NB4 (cell line): ENCODE measurements at places on chromosomes 2 and 18.

DNA sequence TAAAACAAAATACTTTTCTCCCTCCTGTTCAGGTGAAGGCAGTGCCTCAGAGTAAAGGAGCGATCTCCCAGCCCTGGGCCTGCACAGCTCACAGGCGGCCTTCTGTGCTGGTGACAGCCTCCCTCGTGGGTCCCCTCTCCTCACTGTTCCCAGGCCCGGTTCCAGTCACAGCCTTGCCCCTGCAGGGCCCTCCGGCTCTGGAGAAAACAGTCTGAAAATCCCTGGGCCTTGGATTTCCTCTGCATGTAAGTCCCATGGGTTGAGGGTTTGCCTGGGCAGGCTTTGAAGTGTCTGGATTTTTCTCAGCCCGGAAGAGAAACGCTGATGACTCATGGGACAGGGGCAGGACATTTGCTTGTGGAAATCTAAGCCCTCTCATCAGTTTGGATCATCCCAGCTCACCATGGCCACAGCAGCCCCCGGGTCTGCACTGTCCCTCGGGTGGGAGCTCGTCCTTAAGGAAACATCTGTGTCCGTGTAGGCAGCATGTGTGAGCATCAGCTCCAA is 186.1 kb upstream of the RAB12 start:
- no peak for DNase-seq

GRCh38 chr2:68469935-68470334 is 2.5 kb downstream of the APLF start:
- DNase-seq: no peak

GRCh38 chr18:73947180-73947921 is 200.3 kb downstream of the FBXO15 start:
- no peak for DNase-seq

DNA sequence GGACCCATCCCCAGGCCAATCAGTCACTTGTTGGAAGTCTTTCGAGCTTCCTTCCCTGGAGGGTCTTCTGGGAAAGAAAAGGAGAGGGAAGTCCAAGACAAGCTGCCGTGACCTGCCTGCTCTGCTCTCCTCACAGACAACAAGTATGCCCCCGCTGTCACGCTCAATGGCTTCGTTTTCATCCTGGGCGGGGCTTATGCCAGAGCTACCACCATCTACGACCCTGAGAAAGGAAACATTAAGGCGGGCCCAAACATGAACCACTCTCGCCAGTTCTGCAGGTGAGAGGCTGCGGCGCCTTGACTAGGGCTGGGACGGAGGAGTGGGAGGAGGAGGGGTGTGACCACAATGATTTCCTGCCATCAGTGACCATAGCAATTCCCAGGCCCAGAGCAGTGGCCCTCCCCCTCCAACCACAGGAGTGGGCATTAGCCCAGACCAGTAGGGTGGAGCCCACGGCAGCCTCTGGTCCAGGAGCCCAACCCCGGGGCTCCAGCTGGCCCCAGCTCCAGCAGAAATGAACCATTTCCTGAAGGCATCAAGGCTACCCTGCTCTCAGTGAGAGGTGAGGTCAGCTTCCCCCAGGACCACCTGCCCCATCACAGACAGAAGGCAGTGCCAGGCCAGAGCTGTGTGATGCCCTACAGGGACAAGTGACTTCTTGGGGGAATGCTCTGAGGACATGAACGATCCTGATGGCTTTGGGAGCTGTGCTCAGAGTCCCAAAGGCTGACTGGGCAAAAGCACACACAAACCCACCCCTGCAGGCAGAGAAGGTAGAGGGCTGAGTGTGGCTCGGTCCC is 223.1 kb downstream of the ATAD2B start:
- no peak for DNase-seq

GRCh38 chr2:96198921-96199320 is 9.7 kb downstream of the STARD7 start:
- DNase-seq: no peak

GRCh38 chr2:128565441-128565840 is 246.8 kb upstream of the HS6ST1 start:
- DNase-seq: no peak

DNA sequence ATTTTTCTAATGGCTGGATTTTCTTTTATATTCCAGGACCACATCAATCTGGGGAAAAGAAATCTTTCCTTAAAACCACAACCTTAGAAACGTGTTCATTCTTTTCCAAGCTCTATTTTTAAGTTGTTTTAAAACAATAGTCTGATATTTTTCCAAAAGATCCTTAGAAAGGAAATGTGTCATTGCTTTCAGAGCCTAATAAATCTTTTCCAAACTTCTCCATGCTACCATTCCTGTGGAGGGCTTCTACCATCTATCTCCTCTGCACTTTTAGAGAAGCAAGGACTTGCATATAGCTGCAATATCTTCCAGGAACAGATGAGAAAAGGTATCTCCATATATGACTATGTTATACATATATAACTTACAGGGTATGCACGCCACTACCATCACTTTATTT is 21.2 kb downstream of the WDFY1 start:
- no peak for DNase-seq

DNA sequence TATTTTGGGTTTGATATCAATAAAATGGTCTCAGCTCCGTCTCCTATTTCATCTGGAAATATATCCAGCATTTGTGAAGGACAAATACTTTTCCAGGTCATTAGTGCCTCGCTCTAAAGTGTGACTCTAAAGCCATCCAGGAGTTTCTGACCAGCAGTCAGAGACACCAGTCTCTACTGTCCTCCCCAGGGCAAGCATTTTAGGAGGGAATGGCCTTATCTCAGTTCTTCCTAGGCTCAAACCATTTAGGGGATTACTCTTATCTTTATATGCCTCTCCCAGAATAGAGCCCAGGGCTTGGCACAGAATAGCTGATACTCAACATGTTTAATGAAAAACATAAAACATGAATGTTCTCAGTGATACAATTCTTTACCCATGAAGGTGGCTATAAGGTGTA is 187.6 kb downstream of the NAPG start:
- DNase-seq: no peak

GRCh38 chr2:217951521-217952247 is 51.1 kb downstream of the TNS1 start:
- no peak for DNase-seq

GRCh38 chr2:134712736-134713135 is 6.1 kb downstream of the TMEM163 start:
- DNase-seq: no peak

GRCh38 chr2:31962757-31963361 is 47.9 kb downstream of the MEMO1 start:
- DNase-seq: no peak

GRCh38 chr2:8857709-8858108 is 20.3 kb upstream of the KIDINS220 start:
- DNase-seq: no peak

DNA sequence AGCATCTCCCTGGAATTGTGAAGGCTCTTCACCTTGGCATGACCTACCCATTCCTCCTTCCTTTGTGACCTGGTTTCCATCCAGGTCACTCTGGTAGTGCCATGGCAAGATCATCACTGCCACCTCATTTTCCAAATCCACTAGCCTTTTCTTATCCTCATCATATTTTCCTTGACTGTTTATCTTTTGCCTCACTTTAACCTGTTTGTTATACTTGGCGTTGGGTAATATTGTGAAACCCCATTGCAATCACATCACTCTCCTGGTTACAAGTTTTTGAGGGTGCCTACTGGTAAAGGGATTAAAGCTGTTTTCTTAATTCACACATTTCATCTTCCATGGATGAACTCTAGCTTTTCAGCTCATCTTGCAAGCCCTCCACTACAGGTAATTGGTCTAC is 39.1 kb upstream of the IGFBP2 start:
- no peak for DNase-seq

- DNase-seq: no peak
Observed at GRCh38 chr18:56921896-56922480, 224.9 kb upstream of the BOD1L2 start.

- no peak for DNase-seq
Observed at GRCh38 chr2:23561088-23561487, 176.1 kb downstream of the KLHL29 start.

DNA sequence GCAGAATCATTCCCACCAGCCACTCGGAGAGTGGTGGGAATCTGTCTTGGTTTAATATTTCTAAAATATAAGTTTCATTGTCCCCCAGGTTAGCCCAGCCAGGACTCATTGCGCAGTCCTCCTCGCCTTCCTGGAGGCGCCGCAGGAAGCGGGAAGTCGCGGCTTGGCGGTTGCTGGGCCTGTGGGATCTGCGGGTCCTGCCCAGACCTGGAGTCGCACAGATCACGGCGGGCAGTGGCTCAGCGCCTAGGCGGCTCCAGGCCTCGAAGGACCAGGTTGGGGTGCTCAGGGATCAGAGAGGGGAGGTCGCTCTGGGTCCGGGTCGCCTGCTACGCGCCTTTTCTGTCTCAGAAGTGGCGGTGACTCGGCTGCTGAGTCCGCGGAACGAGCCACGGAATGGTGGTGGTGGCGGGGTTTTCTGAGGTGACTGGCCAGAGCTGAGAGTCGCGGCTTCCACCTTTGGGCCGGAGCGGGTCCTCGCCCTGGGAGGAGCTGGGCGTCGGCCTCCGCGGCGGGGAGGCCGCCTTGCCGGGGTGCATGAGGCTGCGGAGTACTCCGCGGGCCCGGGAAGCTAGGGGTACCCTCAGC is 2.6 kb downstream of the HOXD3 start:
- no peak for DNase-seq

GRCh38 chr2:112317303-112318158 is 42.1 kb downstream of the ZC3H6 start:
- DNase-seq: no peak

DNA sequence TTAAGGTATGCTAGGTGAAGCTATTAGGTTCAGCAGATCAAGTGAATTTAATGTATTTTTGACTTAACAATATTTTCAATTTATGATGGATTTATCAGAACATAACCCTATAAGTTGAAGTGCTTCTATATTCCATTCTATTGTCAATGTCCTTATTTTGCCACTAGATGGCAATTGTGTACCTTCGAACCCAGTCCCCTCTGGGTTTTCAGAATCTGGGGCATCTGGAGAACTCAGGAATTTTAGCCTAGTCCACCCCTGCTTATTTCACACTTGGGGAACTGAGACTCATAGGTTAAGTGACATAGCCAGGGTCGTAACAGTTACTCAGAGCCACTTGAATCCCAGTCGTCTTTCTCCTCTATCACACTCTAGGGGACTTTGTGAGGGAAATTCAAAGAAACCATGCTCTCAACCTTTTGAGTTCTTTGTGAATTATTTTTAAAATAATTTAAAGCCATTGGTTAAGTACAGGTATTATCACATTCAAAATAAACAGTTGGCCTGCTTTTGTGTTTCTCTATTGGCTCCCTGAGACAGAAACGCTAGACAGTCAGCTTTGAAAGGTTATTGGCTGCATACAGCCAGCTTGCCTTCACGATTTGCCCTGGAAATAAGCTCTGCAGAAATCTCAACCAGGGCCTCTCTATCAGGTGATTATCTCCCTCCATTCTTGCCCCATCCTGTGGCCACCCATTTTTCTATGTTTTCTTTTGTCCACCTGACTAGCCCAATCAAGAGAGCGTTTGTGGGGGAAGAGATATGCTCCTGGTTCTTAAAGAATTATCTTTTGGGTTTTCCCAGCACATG is 145.0 kb downstream of the TTC27 start:
- peak; percentile 45 for DNase-seq

- no peak for DNase-seq
Observed at GRCh38 chr2:2557475-2557874, 226.4 kb upstream of the MYT1L start.

DNA sequence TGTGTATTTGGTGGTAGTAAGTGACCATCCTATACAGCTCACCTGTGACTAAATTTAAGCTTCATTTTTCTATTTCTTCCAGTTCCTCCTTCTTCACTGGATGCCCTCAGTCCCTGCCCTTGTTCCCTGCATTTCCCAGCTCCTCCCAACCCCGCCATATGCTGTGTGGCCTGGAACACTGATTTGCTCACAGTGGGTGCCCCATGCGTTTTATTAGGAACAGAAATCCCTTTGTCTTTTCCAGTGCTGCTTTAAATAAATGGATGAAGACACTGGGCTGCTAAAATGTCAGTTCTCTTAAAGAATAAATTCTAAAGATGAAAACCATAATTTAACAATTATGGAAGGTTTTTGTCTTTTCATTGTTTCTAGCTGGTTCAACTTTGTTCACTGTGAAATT is 477.3 kb downstream of the DCDC2C start:
- no peak for DNase-seq

DNA sequence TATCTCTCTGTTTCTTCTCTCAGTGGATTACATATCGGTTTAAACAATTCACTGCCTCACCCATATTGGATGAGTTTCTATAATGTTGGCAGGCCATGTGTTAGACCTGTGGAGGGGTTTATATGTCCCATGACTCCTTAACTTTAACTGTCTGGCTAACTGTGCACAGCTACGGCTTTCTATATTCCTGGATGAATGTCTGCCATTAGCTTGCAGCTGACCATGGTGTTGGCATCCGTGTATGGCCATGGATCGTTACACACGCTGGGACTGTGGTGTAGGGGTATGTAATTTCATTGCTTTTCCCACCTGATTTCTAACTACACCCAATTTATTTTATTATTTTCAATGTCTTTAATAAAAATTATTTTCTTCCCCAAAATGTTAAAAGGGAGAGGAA is 3.3 kb upstream of the TANC1 start:
- no peak for DNase-seq

GRCh38 chr2:227204452-227204851 is 40.0 kb downstream of the COL4A3 start:
- no peak for DNase-seq

GRCh38 chr2:143936848-143937722 is 582.8 kb downstream of the ZEB2 start:
- DNase-seq: peak; percentile 71

DNA sequence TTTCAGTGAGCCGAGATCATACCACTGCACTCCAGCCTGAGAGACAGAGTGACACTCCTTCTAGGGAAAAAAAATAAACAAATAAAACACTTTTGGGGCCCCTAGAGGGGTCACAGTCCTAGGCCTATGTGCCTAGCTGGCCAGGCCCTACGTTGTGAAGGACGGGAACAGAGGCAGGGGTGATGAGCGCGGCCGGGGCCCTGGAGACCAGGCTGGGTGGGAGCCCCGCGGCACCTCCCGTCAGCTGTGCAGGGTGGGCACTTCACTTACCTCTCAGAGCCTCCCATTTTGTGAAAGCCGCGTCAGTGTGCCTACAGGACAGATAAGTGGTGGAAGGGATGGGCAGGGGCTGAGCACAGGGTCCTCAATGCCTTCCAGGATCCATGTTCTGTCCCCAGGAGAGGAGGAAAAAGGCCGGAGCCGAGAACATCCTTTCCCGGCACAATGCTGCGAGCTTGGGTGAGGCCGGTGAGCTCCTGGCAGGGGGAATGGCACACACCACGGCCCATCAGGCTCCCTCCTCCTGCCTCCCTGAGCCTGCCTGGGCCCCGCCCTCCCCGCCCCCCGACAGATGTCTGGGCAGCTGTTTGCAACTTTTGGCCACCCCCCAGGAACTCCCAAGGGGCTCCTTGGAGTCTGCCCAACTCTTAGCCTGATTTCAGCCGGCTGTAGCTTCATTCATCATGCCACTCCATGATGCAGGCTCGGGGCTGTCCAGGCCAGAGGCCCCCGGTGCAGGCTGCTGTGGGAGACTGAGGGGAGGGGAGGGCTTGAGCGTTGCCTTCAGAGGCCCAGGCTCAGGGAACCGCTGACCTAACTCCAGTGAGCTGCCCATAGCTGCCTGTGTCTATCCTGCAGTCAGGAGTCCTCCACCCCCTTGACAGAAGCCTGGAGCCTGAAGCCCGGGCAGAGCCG is 196.5 kb downstream of the TFCP2L1 start:
- no peak for DNase-seq

- peak; percentile 46 for DNase-seq
Observed at GRCh38 chr2:126749537-126749936, 93.6 kb downstream of the GYPC start.
